ENCODE measurements at places on chromosomes 16 and 17.

- DNase-seq, result no peak
Measured at GRCh38 chr17:66944351-66945146, 20.0 kb upstream of the CACNG4 start.

DNA sequence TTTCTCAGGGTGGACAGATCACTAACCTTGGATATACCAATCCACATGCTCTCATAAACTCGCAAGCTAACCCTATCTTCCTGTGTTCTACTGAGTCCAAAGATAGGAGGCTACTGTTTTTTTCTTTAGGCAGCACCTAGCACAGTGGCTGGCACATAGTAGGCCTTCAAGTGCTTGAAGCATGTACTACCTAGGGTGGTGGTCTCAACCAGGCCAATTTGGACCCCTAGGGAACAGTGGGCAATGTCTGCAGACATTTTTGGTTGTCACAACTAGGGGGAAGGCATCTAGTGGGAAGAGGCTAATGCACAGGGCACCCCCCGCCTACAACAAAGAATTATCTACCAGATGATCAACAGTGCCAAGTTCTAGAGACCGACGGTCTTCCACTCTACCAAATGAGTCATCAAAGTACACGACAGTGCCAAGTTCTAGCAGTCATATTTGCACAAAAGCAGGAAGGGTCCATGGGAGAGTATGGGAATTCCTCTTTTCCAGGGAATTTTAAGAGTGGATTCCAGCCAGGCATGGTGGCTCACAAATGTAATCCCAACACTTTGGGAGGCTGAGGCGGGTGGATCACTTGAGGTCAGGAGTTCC lies 390.3 kb downstream of the SLC39A11 start:
- no peak for DNase-seq

GRCh38 chr17:12958786-12959185 lies 59.0 kb downstream of the ELAC2 start:
- no peak for DNase-seq

DNA sequence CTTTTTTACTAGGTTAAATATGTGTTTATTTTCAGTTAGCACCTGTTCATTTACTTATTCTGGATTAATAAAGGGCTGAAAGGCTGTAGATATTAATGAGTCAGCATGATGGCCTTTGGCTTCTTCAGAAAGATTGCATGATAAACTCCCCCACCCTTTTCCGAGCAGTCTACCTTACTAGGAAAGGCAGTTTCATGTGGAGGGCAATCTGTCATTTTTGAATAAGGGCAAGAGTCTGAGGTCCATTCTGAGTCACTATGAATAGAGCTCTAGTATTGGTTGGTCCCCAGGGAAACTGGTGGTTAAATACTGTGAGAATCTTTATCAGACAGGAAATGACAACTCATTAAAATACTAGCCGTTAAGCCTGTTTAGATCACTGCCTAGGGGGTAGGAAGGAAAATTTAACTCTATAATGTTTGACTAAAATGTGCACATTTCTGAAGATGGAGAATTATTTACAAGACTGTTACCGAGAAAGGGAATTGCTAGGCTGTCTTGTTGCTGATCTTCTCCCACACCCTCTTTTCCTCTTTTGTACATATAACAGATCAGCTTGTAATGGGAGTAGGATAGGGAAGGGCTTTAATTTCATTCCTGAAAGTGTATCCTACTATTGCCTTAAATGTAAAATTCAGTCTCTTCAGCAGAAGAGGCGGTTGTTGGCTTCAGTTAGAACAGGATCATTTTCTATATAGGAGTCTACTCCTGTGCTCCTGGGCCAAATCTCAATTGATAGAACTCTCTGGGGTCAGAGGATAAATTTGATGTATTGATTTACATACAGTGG lies 63.3 kb downstream of the TUBD1 start:
- no peak for DNase-seq

DNA sequence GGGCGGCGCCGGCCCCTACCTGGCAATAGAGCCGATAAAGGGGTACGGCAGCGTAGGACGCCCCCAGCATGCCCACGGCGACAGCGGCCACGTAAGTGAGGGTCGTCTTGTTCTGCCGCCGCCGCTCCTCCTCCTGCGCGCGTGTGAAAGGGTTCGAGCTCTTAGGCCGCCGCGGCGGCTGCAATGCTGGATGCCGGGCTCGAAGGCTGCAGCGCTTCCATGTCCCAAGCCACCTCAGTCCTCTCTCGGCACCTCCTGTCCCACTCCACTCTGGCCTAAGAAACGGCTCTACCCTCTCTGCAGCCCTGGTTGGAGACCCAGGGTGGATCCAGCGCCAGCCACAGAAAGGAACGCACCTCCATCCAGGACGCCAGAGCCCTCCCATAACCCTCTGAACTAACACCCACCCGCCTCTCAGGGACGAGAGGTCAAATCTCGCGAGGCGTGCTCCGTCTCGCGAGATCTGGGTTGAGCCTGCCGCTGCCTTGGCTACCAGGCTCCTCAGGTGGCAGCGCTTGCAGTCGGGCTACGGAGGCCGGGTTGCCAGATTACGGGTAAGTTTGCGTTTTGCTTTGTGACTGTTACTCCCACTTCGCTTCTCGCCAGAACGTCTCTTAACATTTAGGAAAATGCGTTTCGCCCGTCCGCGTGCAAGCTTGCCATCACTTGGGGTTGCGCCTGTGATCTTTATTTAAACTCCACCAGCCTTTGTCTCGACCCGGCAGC lies at the start of the genes COX11 and STXBP4:
Gene COX11, minus strand, starts transcription at position 393 of the 726 bp plus-strand sequence. Its CDS starts 8 bp downstream, at position 385.
Gene STXBP4, plus strand, starts transcription at position 504 of the 726 bp plus-strand sequence. CDS start 17,455 bp downstream, outside the sequence.
- peak; percentile 79 for DNase-seq

DNA sequence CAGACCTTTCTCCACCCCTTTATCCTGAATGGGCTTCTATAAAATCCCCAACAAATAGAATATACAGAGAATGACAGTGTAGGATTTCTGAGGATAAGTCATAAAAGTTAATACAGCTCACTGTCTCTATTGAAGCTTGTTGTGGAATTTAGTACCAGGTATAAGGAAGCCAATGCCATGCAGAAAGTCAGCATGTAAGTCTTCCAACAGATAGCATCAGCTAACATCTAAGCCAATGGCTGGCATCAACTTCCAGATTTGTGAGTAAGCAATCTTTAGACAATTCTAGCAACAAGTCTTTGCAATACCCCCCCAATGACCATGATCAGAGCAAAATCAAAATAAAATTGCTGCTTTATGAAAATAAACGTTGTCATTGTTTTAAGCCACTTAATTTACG lies 22.5 kb upstream of the LRRC37A3 start:
- no peak for DNase-seq

DNA sequence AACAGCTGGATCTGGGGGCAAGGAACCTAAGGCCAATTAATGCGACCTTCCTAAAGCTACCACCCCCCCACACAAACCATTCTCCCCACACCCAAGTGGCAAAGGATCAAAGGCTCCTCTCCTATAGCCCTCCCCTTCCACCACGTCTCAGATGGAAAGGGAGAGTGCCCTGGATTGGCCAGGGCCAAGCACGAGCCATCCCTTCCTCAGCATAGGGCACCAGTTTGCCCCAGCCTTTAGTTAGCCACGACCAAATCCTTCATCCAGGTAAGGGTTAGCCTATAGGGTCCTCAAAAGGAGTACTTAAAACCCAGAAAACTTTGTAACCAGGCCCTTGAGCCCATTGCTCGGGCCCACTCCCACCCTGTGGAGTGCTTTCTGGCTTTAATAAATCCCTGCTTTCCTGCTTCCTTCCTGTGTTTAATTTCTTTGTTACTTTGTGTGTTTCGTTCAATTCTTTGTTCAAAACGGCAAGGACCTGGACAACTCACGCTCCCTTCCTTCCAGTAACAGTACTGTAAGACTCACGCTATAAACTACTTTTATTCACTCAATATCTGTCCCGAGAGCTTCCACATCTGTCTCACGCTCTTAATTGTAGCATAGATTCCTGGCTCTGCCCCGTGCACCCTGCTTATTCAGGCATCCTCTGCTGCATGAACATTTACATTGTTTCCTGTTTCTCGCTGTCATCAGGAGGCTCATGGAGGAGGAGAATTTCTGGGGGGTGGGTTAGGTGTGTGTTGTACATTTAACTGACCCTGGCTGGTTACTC lies 62.3 kb downstream of the TNFRSF13B start:
- no peak for DNase-seq

- no peak for DNase-seq
Measured at GRCh38 chr17:81329927-81330883, 35.1 kb upstream of the SLC38A10 start.

DNA sequence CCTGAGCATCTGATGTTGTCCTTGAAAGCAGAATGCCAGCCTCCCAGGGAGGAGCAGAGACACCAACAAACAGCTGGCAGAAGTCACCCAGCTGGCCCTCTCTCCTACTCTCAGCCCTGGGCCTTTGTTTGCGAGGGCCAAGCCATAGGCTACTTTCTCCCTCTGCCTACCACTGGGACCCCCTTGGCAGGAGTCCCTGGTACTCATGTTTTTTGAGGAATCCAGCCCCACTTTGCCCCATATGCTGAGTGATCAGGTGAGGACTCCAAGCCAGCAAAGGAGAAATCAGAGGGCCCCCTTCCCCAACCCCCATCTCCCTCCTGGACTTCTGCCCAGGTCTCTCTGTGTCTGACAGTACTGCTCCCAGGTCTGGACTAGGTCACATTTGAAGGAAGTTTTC lies 121.9 kb downstream of the USP31 start:
- DNase-seq, result no peak

Measured in GM12892 (cell line).